ENCODE measurements at places on chromosomes 1 and 21.

DNA sequence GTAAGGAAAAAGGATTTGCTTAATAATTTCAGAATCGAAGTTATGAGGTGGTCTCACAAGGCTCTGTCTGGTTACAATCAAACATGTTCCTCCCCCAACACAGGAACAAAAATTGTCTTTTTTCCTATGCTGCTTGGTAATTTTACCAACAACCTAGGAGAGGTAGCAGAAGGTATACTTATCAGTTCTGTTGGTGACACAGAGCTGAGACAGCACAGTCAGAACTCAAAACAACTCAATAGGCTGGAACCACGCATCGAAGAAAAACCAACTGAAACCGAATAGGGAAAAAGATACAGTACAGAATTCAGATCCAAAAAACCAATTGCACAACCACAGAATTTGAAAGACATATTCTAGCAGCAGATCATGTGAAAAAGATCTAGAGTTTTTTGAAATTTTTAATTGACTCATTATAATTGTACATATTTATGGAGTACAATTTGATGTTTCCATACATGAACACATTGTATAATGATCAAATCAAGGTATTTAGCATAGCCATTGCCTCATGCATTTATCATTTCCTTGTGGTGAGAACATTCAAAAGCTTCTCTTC lies 3.8 kb downstream of the G0S2 start:
- no peak for DNase-seq

DNA sequence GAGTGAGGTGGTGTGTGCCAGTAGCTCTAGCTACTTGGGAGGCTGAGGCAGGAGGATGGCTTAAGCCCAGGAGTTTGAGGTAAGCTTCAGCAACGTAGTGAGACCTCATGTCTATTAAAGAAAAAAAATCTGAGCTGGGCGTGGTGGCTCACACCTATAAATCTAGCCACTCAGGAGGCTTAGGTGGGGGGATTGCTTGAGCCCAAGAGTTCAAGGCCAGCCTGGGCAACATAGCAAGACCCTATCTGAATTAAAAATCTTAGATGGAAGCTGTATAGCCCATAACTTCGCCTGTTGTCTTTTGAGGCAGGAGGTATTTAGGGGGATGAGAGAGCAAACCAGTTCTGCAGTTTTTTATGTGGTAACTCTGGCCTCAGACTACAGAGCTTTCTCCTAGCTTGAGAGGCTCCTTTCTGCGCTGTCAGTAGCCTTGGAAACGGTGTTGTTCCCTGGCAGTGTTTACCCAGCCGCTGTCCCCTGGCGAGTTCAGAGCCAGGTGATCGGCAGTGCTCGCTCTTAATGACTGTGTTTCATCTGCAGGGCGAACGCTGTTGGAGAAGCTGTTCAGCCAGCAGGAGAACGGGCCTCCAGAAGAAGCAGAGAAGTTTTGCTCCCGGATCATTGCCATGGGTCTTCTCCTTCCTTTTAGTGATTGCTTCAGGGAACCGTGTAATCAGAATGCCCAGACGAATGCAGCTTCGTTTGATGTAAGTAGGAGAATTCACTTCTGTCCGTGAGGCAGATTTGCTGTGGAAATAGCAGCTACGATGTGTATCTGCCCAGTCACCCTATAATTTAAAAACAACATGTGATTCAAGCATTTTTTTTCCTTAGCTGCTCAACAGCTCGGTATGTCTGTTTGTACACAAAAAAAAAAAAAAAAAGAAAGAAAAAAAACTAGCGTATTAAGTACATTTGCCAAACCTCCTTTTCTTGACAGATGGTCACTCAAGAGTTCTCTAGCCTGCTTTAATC lies 31.2 kb downstream of the FMN2 start:
- DNase-seq: peak; percentile 55

DNA sequence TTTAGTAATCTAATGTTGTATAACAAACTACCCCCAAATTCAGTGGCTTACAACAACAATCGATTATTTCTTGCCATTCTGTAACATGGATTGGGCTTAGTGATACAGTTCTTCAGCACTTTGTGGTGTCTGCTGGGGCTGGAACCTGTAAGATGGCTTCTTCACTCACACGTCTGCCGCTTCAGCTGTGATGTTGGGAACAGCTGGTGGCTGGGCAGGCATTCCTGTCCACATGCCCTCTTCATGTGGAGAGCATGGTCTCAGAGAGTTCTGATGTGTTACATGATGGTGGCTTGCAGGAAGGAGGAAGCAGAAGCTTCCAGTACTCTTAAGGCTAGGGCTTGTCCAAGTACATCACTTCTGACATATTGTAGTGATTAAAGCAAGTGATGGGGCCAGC lies 276.9 kb downstream of the PTBP2 start:
- no peak for DNase-seq

- no peak for DNase-seq
These were observed 244.6 kb upstream of the MAP1LC3C start for GRCh38 chr1:242243472-242243871.

GRCh38 chr1:236545621-236546169 lies 21.9 kb downstream of the LGALS8 start:
- no peak for DNase-seq

DNA sequence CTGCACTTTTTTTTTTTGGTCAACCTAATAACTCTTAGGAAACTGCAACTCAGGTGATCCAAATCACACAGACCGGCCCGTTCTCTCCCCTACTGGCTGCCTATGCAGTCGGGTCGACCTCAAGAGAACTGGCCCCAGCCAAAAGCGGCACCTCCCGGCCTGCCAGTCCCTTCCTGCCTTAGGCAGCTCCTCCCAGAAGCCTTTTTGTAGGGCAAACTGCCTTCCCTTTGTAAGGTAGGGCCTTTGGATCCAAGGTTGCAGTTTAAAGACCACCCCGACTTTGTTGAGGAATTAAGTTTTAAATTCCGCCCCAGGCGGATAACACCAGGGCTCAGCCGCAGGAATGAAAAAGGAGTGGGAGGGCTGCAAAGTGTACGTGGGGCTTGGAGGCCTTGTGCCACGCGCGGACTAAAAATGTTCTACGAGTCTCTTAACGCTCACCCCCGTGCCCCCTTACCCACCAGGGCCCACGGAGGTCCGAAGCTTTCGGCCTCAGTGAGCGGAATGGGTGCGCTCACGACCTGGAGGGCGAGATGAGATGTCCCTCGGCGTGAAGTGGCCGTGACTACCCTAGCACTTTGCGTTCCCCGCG lies 642 bp upstream of the ST3GAL3 start:
- no peak for DNase-seq

- no peak for DNase-seq
These were observed 2.4 kb downstream of the PARP1 start for GRCh38 chr1:226405411-226405988.

GRCh38 chr1:214417545-214418210 lies 133.7 kb downstream of the PTPN14 start:
- peak; percentile 70 for DNase-seq

- peak; percentile 50 for DNase-seq
These were observed 116.7 kb downstream of the KCNN3 start for GRCh38 chr1:154753426-154753825.

GRCh38 chr1:201882665-201883132 lies 6.0 kb upstream of the SHISA4 start:
- DNase-seq: no peak

- no peak for DNase-seq
These were observed 5.3 kb downstream of the PTTG1IP start for GRCh38 chr21:44867999-44868700.

DNA sequence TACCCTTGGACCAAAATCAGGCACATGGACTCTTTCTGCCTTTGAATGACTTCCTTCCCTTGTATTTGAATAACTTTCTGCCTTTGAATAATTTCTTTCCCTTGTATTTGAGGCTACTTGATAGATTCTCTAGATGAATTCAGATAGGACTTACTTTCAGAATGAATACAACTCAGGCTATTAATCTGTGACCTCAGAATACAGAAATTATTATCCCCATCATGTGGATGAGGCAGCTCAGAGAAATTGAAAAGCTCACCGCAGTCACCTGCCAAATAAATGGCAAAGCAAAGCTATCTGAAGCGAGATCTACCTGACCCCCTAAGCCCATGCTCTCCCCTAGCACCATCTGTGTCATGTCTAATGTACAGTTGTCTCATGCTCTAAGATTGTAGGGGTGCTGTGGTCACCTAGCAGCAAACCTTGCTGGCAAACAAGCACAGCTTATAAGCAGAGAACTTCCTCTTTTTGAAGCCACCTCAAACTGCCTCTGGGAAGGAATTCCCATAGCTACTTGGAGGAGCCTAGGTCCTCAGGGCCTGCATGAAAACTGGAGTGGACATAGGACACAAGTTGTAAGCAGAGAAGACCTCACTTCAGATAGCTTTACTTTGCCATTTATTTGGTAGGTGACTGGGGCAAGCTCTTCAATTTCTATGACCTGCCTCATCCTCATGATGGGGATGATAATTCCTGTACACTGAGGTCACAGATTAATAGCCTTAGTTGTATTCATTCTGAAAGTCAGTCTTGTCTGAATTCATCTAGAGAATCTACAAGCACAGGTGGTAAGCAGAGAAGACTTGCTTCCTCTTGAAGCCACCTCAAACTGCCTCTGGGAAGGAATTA lies 66.1 kb downstream of the FASLG start:
- no peak for DNase-seq

- DNase-seq: no peak
These were observed 87.8 kb downstream of the ADCY10 start for GRCh38 chr1:167826127-167826526.

DNA sequence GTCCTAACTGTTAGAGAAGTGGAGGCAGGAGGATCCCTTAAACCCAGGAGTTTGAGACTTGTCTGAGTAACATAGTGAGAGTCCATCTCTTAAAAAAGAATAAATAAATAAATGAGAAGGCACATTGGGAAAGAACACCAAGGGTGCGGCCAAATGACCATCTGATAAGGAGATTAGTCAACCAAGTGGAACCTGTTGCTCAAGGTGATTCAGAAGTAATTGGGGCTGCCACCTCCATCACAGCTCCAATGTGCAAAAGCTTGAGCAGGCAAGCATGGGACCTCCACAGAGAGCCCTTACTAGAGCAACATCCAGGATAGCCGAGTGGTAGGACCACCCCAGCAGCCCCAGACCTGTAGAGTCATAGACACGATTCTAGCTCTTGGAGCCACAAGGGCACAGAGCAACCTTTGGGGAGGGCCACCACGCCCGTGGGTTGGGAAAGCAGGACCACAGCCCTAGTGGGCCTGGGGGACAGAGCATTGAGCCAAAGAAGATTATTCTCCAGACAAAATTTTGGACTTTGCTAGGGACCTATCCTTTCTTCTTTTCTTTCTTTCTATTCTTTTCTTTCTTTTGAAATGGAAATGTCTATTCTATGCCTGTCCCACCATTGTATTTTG lies 40.9 kb downstream of the KCNK1 start:
- no peak for DNase-seq

DNA sequence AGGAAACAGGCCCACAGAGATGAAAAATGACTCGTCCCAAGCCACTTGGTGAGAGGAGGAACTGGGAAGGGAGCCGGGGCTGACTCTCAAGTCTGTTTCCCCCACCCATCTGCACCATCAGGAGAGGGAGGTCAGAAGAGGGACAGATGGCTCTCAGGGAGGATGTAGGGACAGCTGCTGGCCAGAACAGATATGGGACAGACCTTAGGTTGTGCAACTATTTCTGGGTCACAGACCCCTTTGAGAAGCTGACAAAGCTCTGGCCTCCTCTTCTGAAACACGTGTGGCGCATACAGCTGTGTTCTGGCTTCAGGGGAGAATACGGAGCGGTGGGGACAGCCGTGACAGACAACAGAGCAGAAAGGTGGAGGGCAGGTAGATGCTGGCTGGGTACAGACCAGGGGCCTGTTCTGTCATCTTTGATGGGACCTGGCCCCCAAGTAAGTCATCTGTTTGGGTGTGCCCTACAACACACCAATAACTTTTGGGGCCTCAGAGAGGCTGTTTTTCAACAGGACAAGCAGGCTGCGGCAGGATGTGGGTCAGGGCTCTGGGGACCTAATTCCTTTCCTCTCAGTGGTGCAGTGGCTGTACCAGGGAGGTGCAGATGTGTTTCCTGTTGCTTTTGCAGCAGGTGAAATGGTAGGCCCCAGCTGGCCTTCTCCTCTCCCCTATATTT lies 7.3 kb downstream of the SH3BGRL3 start:
- DNase-seq: no peak

DNA sequence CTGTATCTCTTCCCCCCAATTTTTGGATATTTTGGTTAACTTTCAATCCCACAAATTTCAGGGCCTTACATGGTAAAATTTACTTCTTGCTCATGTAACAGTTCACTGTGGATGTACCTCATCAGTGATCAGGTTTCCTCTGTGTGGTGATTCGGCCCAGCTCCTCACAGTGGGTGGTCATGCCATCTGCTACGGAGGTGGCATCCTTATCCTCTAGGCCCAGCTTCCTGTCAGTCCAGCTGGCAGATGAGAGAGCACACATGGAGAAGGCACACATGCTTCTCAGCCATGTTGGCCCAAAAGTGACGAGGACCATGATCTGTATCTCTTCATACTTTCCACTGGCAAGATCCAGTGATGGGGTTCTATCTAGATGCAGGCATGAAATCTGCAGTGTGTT lies 27.2 kb downstream of the PCBP3 start:
- no peak for DNase-seq

GRCh38 chr1:115322631-115323030 lies 15.4 kb downstream of the NGF start:
- no peak for DNase-seq

- DNase-seq: no peak
These were observed 71.2 kb downstream of the LRRC40 start for GRCh38 chr1:70134148-70134547.

GRCh38 chr1:156042828-156043227 lies 10.8 kb downstream of the UBQLN4 start:
- peak; percentile 16 for DNase-seq

GRCh38 chr21:32878661-32879060 lies 107.1 kb upstream of the PAXBP1 start:
- no peak for DNase-seq

DNA sequence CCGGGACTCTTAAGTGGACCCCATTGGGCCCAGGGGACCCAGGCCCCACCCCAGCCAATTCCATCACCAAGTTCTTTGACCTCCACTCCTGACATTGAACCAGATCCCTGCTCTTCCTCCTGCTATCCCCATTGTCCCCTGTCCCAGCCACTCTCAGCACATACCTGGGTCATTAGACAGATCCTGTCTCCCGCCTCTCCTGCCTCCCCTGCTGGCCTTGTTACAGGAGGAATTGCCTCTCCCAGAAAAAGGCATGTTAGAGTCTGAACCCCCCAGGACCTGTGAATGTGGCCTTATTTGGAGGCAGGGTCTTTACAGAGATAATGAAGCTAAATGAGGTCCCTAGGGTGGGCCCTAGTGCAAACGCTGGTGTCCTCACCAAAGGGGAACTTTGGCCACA lies 301.9 kb downstream of the NPHP4 start:
- no peak for DNase-seq

DNA sequence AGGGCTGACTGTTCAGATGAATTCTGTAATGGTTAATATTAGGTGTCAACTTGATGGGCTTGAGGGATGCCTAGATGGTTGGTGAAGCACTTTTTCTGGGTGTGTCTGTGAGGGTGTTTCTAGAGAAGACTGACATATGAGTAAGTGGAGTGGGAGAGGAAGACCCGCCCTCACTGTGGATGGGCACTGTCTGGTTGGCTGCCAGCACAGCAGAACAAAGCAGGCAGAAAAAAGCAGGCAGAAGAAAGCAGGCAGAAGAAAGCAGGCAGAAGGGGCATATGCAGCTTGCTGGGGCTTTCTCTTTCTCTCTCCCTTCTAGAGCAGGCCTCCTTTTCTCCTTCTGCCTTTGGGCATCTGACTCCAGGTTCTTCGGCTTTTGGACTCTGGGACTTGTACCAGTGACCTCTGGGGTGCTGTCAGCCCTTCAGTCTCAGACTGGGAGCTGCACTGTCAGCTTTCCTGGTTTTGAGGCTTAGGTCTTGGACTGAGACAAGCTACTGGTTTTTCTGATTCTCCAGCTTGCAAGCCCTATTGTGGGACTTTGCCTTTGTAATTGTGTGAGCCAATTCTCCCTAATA lies 42.9 kb upstream of the CD2 start:
- DNase-seq: no peak

GRCh38 chr1:2819429-2819828 lies 17.9 kb upstream of the TTC34 start:
- DNase-seq: no peak
